ENCODE measurements at places on chromosomes 5 and 9.

DNA sequence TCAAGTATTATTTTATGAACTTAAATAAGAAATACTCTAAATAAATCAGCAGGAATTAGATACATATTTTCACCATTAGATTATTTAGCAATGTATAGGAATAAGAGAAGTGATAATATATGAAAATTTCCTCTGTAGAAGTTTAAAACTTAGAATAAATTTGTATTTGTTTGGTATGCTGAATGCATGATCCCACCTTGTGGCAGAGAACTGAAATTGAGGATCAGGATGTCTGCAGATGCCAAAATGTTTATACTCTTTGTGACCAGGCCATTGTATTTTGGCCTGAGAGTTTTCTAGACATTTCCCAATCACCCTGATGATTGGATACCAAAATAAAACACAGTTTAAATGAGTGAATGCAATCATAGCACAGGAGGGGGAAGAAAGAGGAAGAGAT is 6.3 kb downstream of the TYRP1 start:
- DNase-seq = no peak

DNA sequence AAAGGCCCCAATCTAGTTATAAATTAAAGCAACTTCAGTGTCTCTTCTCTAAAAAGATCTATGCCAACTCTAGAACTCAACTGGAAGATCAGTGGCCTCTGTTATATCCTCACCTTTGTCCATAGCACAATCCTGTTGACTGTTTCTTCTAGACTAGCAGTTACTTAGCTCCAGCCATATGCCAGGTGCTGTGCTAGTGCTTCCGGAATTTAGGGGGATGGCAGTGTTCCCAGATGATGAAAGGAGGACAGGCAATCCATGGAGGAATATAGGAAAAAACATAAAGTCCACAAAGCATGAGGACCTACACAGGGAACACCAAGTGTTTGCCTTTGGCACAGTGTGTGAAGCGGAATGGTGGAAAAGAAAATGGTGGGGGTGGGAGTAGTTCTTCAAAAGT is 214.3 kb downstream of the MAPKAP1 start:
- no peak for DNase-seq

DNA sequence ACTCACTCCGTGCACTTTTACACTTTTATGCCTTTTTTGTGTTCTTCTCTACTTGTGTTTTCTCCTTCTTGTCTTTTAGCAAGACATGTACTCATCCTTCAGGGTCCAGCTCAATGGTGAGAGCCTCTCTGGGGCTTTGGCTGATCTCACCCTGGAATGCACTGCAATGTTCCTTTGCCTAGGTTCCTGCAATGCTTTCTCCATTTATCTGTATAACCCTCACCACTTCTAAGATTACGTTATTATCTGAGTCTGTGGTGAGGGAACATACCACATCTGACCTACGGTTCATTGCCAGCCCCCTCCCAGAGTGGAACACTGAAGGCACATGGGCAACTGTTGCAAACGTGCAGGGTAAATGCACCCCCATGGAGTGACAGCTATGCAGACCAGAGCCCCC is 47.3 kb downstream of the KCNIP1 start:
- DNase-seq = no peak

DNA sequence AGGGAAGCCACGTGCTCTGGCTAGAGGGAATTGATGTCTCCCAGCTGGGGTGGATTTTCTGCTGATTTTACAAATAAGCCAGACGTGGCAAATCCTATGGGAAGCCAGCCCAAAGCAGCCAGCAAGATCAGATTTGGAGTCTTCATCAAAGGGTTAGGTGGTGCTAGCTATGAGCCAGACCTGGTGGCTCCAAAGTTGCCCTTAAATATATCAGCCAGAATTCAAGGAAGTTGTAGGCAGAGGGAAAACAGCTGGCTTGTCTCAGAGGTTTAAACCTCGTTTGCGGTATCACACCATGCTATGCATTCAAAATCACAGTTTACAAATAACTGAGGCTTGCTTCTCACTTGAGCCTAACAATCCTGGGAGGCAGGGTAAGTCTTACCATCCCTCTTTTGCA is 313.2 kb downstream of the MLLT3 start:
- no peak for DNase-seq

- DNase-seq = no peak
Observed at GRCh38 chr9:93085676-93086075, 10.3 kb upstream of the CARD19 start.

- DNase-seq = no peak
Observed at GRCh38 chr5:180069589-180070247, 1.8 kb downstream of the RNF130 start.

DNA sequence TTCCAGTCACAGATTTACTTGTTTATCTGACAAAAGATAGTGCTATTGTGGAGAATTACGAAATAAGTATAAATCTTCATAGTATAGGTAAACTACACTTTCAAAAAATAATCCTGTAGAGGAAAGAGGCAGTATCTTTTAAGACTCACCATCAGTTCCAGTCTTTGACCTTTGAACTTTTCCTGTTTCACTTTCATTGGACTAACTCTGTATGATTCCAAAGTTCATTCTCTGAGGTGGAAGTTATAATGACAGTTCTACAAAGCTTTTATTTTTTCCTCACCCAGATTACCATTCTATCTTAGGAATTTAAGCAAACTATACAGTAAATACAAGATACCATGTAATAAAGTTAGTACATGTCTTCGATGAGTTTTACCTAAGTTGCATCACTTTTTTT is 901.3 kb upstream of the SEMA6A start:
- DNase-seq = no peak

DNA sequence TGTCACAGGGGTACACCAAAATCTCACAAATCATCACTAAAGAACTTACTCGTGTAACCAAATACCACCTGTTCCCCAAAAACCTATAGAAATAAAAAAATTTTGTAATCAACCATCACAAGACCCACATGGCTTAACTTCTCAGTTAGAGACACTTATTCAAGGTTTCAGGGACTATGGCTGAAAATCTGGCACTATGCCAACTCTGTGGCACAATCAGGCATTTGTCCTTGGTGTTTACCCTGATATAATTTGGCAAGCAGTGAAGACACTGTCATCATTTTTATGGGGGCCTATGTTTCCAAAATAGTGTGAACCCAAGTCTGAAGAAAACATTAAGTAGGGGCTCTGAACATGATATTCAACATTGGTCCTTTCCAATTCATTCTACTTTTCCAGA is 59.0 kb downstream of the ZNF622 start:
- DNase-seq = no peak

DNA sequence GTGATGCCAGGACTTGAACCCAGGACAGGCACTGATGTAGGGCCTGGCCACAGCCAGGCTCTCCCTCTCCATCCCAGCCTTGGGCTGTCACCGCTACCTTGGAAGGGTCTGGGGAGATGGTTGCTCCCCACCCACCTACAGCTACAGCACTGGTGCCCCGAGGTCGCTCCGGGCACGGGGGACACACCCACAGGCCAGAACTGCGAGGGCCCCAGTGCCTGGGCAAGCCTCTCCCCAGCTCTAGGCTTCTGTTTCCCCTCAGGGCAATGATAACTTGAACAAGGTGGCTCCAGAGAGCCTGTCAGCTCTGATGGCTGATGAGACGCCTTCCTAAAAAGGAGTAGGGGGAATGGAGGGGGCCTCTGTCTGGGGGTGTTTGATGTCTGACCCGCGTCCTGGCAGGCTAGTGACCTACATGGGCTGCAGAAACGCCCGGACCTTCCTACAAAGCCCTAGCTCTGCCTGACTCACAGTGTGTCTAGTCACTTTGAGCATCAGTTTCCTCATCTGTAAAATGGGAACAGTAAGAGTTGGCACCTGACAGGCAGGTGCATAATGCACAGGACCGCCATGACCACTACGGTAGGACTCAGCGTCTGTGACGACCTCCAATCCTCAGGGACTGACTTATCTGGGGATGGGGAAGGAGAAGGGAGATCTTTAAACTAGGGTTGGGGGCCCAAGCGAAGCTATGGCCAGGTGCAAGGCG is 76.4 kb downstream of the LRSAM1 start:
- DNase-seq = no peak

GRCh38 chr5:264338-264737 is 7.1 kb upstream of the PDCD6 start:
- DNase-seq = no peak

- no peak for DNase-seq
Observed at GRCh38 chr9:128600099-128600498, 47.7 kb downstream of the SPTAN1 start.

DNA sequence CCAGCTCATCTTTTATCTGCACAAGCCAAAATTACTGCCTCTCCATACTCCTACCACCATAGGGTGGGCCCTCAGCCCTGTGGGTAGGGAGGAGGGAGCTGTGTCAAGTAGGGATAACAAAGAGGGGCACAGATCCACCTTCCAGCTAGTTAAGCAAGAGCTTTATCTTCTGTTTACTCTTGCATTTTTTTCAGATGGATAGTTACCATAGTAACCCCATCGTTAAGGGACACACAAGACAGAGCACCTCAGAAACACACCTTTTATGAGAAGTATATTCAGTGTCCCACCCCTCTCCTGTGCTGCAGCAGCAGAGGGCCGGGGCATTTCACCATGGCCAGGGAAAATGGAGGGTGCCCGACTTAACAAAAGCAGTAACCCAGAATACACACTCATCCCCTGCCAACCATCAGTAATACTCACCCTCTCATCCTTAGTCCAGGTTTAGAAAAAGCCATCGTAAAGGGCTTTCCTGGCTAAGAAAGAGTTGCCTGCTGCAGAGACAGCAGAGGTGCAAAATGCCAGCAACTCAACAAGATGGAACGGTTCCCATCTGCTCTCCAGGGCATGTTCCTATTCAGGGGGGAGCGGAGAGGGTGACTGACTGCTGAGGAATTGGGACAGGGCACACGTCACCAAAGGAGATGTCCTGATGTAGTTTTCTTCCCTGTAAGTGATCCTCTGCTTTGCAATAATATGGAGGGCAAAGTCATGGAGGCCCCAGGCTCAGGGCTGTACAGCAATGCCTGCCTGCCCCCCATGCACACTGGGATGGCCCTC is 25.1 kb downstream of the MACROH2A1 start:
- DNase-seq = no peak

DNA sequence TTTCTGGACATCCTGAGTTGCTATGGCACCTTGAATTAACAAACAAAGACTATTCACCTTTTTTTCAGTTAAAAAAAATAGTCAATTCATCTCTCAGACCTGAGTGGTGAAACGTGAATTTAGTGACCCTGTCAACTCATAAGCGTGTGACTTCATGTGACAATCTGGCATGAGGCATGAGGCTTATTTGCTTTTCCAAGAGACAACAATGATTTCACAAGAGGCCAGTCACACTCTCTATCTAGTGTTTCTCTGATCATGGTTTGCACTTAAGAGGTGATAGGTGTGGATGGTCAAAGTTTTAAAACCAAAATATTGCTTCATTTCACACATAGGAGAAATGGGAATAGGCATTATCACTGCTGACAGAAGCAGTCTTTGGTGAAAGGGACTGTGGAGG is 559.6 kb upstream of the ACO1 start:
- DNase-seq = no peak

DNA sequence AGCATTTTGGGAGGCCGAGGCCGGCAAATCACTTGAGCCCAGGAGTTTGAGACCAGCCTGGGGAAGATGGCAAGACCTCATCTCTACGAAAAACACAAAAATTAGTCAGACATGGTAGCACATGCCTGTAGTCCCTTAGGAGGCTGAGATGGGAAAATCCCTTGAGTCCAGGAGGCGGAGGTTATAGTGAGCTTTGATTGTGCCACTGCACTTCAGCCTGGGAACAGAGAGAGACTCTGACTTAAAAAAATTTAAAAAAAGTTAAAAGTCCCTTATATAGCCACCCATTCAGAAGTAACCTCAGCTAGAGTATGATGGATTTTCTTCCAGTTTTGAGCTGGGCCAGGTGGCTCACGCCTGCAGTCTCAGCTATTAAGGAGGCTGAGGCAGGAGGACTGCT is 72.4 kb downstream of the UGCG start:
- no peak for DNase-seq

GRCh38 chr5:87452837-87453236 is 40.1 kb upstream of the CCNH start:
- no peak for DNase-seq

- DNase-seq = no peak
Observed at GRCh38 chr9:99593610-99594009, 228.1 kb upstream of the NR4A3 start.

DNA sequence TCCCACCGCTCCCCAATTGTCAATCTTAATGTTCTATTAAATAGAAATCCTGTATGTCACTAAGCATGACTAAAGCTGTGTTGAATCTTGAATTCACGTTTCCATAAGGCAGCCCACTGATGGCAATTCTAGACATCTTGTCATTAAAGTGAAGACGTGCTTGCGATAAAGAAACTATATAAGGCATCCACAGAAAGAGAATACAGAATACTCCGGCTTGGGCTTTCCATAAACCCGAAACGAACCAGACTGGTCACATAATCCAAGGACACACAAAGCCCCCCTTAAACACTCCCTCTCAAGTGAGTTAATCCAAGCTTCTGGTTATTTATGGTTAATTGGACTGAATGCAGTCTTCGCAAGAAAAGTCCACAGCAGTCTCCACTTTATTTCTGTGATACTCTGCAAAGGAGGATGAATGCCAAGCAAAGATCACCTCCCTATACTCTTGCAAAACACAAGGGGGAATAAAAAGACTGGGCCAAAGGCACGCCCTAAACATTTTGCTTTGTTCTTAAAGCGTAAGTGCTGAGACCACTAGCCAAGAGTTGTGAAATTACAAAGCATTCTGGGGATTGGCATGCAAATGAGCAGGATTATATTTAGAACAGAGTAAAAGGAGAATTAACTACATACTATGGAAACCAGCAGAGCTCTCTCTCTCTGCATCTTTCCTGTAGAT is 54.7 kb downstream of the DPYSL3 start:
- DNase-seq = no peak

GRCh38 chr9:69937360-69937759 is 106.3 kb upstream of the MAMDC2 start:
- no peak for DNase-seq

DNA sequence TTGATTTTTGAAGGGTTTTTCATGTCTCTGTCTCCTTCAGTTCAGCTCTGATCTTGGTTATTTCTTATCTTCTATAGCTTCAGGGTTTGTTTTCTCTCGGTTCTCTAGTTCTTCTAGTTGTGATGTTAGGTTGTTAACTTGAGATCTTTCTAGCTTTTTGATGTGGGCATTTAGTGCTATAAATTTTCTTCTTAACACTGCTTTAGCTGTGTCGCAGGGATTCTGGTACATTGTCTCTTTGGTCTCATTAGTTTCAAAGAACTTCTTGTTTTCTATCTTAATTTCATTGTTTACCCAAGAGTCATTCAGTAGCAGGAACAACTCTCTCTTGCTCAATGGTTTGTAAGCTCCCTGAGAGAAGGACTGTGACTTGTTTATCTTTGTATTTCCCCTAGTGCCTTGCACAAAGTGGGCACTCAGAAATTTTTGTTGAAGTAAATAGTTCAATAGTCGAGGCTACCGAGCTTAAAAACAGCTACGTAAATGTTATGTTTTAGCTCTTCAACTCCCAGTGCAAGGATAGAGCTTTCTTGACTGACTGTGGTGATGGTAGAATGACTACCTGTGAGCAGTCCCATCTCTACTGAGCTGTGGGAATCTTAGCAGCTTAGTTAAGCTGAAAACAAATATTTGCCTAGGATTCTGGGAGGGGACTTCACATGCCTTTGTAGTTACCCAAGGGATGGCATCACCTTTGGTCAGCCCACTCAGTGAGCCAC is 225.8 kb upstream of the ELL2 start:
- no peak for DNase-seq
